ENCODE measurements at places on chromosomes 2 and 18. TPM values are rescaled to one million over a fixed set of nuclear protein-coding genes. Genes with fewer than 3 reads are reported as not detected.

The AFF3 gene
- 0.16 TPM for total RNA-seq

The FAM117B gene
- total RNA-seq = 7.0 TPM

The DIPK1C gene
- not detected for total RNA-seq

The LYG1 gene
- 0.35 TPM for total RNA-seq

The COL4A3 gene
- not detected for total RNA-seq

The SLC16A14 gene
- total RNA-seq = 0.22 TPM

The ATP8B1 gene
- 100 TPM for total RNA-seq

The LIPT1 gene
- 4.8 TPM for total RNA-seq

Data from endothelial cell of umbilical vein (primary cell).